Fibroblast of villous mesenchyme (primary cell): ENCODE measurements at places on chromosomes 3 and 15.

GRCh38 chr3:42725454-42725853 is 22.9 kb upstream of the HHATL start:
- DNase-seq = no peak

GRCh38 chr3:143147707-143148106 is 28.1 kb downstream of the CHST2 start:
- DNase-seq = no peak

- no peak for DNase-seq
Observed at GRCh38 chr3:58667704-58668103, 1.1 kb upstream of the FAM3D start.

- DNase-seq = no peak
Observed at GRCh38 chr15:68371851-68372250, 60.1 kb downstream of the ITGA11 start.

GRCh38 chr15:39165020-39165706 is 415.7 kb upstream of the THBS1 start:
- DNase-seq = no peak

- DNase-seq = peak; percentile 50
Observed at GRCh38 chr3:196288141-196288460, 575 bp upstream of the PCYT1A start.

- peak; percentile 88 for DNase-seq
Observed at GRCh38 chr15:69253156-69253555, 45.6 kb upstream of the PAQR5 start.

- no peak for DNase-seq
Observed at GRCh38 chr3:14179114-14179465, 473 bp downstream of the LSM3 start.

DNA sequence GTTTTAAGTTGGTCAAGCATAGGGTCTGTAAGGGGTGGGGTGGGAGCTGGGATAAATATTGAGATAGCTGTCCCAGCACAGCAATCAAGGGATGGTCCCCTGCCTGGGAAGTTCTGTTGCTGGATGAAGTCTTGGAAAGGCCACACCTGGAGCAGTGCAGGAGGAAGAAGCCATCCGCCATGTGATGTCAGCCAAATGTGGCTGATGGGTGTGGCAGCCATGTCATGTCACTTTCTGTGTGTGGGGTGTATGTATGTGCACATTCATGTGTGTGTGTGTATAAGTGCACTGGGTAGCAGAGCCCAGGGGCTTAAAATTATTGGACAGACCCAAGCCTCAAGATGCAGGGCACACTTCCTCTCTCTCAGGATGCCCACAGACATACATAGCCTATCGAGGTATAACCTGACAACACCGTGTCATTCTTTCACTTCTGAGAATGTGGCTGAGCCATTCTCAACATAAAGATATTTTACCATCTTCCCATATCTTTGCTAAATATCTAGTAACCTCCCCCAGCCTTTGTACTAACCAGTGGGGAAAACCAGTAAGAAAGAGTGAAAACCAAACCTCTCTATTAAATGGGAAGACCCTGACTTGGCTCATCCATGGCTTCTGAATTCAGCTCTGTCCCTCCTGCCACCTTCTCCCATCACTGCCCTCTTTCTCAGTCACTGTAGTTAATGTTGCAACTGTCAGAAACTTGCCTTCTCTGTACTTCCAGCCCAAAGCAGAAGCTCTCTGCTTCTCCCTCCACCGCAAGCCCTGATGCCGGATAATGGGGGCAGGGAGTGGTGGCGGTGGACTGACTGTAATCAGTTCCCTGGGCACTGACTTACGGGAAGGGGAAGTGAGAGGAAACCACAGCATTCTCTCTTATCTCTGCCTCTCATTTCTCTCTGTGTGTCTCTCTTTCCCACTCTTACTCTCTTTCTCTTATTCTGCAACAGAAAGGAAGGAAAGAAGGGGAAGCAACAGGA is 11.2 kb downstream of the TNFSF10 start:
- DNase-seq = peak; percentile 61

DNA sequence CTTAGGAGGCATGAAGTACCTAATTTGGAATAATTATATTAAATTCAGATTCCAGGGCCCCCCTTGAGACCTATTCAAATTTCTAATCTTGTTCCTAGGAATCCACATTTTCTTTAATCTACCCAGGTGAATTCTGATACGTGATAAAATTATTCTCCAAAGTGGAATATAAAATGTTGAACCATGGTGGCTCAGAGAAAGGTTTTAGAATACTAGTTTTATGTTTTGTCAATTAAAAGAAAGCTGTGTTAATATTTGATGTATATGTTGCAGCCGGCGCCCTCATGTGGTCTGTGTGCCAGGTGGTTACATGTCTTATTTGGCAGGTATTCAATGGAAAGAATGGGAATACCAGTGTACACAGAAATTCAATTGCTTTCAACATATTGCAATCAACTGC is 321.8 kb downstream of the FEZF2 start:
- peak; percentile 20 for DNase-seq

DNA sequence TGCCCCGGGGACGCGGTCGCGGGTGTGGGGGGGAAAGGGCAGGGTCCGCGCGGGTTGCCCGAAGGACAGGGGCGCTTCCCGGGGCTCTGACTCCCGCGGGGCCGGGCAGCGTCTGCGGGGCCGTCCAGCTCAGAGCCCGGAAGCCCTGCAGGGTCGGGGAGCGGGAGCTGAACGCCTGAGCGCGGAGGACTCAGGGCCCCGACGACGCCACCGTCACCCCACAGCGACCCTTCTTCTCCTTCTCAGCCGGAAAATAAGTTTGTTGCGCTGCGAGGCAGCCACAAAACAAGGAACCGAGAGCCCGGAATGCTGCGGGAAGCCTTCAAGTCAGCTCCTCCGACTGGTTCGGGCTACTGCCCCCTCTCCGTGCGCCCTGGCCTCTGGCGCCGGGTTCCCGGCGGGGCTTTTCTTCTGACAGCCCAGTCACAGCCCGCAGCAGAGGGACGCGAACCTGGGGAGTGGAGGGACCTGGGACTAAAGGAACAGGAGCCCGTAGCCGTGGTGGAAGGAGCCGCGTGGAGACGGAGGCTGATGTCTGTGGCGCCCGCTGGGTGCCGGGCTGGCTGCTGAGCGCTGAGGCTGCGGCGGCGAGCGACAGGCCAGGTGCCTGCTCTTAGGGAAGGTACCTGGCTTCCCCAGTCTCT is 484 bp downstream of the CNTN4 start:
- DNase-seq = no peak

DNA sequence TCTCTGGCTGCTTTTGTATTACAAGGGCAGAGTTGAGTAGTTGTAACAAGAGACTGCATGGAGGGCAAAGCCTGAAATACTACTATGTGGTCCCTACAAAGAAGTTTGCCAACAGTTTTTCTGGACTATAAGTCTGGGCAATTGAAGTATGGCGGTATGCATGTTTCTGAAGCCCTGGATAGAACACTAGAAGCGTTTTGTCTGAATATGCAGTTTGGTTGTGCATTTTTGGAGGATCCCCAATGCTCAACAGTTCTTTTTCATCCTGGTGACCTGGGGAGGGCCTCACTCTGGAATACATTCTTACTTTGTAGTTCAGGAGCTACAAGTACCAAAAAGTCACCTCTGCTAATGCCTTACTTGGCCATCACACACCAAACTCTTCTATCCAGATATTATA is 29.6 kb downstream of the SH3GL3 start:
- DNase-seq = no peak

DNA sequence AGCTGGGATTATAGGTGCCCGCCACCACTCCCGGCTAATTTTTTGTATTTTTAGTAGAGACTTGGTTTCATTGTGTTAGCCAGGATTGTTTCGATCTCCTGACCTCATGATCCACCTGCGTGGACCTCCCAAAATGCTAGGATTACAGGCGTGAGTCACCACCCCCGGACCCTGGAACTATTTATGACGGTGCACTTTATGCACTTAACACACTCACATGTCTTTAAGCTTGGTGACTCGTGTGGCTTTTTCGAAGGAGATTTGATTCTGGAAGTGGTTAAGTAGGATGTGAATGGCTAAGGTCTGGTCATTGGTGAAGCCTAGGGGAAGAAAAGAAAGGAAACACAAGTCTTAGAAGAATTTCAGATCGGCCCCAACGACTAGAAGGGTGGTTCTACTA is 20.3 kb downstream of the BBS4 start:
- DNase-seq = no peak

GRCh38 chr15:73888224-73889041 is 15.1 kb downstream of the TBC1D21 start:
- no peak for DNase-seq
